ENCODE measurements at places on chromosomes 3 and 15.

DNA sequence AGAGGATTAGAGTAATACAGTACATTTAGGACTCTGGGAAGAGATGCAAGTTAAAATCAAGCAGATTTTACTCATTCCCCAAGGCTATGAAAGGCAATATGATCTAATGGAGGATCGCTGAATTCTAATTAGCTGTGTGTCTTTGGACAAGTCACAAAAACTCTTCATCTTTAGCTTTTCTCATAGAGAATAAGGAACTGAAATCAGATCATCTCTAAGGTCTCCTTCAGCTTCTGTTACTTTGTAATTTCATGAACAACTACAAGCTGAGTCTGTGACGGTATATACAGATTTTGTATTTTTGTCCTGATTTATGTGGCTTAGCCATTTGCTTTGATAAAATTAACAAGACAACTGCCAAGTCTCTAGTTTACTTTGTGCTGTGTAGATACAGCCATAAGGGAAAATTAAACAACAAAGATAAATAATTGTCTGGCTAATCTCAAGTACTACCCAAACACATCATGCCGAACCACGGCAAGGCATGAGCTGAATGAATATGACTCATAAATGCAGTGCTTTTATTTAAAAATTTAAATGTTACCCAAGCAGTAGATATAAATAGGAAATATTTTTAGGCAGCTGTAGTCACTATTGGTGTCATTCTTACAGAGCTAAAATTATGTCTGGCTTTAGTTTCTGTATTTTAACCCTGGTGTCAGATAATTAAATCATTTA lies 81.5 kb downstream of the GAP43 start:
- no peak for DNase-seq

DNA sequence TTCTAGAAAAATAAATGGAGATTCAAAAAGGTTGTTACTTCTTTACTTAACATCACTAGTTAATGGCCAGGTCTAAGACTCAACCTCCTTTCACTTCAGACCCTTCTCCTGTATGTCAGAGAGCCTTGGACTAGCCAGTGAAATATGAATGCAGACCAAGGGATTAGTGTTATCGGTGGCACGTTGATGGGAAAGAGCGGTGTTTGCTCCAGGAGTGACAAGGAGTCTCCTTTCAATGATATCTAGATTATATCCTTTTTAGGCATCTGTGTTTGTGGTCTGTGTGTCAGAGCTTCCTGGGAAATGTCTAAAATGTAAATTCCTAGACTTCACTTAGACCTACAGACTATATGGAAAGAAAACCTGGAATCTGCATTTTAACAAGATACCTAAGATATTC lies 658.0 kb upstream of the KCNMB2 start:
- no peak for DNase-seq

- DNase-seq: no peak
Measured at GRCh38 chr15:47820747-47821319, 103.5 kb downstream of the SEMA6D start.

GRCh38 chr3:136247436-136247835 lies 2.7 kb upstream of the PCCB start:
- no peak for DNase-seq

- peak; percentile 46 for DNase-seq
Measured at GRCh38 chr15:90677807-90678790, 39.0 kb upstream of the BLM start.

GRCh38 chr3:87413814-87414213 lies 137.4 kb upstream of the POU1F1 start:
- DNase-seq: no peak

DNA sequence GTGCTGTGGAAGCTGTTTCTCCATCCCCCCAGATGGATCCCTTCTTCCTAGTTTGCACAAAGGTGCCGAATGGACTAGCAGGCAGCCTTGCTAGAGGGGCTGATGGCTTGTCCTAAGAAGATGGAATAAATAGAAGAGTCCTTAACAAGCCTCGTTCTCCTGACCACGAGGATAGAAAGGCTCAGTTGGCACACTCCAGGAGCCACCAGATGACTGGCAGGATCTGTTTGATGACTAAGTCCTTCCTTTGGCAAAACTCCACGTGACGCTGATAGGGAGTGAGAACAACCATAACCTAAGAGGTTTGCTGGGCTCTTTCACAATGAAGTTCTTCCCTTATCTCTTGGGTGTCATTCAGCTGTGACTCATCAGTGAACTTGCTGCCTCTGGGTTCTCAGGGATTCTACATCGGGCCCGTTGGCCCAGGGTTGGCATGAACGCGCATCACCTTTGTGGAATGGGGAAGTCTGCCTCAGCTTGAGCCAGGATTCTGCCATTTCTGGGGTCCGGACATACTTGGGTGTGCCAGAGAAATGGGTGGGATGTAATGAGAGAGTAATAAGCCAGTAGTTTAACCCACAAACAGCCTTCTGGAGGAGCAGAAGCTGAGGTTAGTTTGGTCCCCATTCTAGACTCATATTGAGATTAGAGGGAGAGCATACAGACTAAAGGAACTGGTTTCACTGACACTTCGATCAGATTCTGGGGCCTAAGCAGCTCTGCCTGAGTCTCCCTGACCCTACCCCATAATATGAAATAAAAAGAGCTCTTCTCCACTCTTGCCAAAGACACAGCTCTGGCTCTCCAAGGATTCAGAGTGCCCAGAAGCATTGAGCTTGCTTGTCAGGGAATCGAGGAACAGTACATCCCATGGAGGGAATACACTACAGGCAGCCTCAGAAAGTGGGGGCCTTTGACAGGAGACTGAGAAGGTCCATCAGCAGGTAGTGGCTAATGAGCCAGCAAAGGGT lies 2.0 kb upstream of the MELTF start:
- DNase-seq: peak; percentile 20

- DNase-seq: no peak
Measured at GRCh38 chr3:122265957-122266356, 59.1 kb upstream of the CSTA start.

GRCh38 chr15:45522328-45523165 lies at the start of gene SLC30A4:
TSS of gene SLC30A4 (minus strand) at chr15:45522755. CDS start at chr15:45522354, 401 bp downstream.
- peak; percentile 76 for DNase-seq

GRCh38 chr3:108301695-108302404 lies 5.5 kb downstream of the HHLA2 start:
- DNase-seq: peak; percentile 13

DNA sequence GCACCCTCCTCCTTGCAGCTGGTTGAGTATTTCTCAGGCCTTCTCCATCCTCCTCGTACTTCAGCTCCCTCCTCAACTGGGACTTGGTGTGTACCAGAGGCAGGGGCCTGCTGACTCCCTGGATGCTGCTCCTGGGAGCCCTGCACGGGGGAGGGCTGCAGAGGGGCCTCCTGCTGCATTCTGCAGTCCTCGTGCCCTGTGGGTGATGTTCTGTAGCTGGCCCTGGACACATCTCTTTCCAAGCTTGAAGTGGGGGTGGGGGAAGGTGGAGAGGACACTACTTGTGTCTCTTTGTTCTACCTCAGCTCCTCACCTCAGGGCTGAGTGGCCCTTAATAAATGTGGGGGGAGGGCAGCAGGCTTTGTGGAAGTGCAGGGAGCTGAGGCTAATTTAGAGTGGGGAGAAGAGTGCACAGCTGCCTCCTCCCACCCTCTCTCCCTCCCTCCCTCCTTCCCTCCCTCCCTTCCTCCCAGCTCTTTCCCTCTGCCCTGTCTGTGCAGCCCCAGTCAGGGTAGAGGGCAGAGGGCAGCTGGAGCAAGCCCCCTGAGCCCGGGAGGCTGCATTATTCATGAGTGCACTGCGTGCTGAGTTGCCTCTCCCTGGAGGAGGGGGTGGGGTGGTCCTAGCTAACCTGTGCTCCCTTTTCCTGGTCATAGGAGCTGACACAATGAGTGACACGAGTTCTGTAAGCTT lies 3.7 kb upstream of the GRM2 start:
- DNase-seq: no peak

DNA sequence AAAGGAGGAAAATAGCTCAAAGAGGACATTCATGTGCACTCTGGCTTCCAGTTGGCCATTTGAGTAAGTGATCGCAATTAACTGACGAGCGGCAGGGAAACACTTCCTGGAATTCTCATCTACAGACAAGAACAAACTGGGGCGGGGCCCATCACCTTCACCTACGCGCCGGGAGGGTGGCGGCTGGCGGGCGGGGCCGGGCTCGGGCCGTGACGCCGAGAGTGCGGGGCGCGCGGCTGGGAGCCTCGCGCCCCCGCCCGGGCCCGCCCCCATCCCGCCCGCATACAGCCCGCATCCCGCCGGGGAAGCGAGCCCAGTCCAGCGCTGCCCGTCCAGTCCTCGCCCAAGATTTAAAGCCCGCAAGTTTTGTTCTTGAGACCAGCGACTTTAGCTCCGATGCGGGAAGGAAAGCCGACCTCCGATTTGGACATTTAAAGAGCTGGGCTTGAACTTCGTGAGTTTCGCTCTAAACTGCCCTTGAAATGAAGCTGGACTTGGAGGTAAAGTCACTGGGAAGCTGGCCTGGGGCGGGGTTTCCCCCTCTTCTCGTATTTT lies at the start of gene B3GNT5:
Gene B3GNT5, plus strand, starts transcription at position 281 of the 555 bp plus-strand sequence. CDS start 16,546 bp downstream, outside the sequence.
- peak; percentile 27 for DNase-seq

DNA sequence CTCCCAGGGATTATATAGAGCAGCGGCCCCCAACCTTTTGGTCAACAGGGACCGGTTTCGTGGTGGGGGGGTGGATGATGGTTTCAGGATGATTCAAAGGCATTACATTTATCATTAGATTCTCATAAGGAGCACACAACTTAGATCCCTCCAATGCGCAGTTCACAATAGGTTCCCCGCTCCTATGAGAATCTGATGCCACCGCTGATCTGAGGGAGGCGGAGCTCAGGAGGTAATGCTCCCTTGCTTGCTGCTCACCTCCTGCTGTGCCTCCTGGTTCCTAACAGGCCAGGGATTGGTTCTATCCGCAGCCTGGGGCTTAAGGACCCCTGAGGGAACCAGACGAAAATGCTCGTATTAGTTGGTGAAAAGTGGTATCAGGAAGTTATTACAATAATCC lies 1.3 kb upstream of the HACD2 start:
- peak; percentile 34 for DNase-seq

DNA sequence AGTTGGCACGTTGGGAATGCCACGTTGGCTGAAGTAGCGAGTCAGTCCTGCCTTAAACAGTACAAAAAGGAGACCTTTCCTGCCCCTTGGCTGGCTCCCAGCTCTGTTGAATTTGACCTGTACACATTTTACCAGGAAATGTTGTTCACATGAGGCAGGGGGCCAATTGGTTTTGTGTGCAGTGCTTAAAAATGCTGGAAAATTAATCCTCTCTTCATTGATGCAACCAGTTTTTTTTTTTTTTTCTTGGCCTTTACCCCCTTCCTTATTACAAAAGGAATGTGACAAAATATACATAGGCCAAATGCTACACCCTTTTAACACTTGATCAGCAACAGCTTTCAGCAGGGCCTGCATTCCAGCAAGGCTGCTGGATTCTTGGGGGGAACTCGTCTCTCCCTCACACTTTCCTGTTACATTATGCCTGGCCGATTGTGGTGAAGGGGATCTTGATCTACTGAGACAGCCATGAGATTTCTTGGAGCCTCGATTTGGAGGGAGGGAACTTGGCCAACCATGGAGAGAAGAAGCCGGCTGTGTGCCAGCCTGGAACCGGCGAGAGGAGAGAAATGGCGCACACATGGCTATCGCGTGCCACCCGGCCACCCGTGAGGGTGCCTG lies 93.1 kb downstream of the DNASE1L3 start:
- no peak for DNase-seq

- DNase-seq: no peak
Measured at GRCh38 chr3:127403795-127404194, 115.9 kb upstream of the PRR20G start.

- DNase-seq: no peak
Measured at GRCh38 chr3:153115326-153115725, 46.7 kb upstream of the RAP2B start.

DNA sequence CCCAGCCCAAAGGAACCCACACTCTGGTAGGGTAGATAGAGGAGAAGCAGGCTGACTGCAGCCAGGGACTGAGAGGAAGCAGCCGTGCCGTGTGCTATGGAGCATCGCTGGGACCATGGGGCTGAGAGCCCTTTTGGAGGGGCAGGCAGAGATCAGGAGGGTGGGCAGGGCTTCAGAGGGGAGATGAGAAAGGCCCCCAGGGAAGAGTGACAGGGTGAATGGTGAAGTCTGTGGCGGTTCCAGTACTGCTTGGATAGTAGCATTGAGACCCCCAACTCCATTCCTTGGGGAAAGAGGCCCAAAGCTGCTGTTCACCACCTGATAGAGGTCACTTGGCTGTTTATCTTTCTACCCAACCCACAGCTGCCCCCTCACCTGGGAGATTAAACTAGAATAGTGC lies 80.0 kb upstream of the MRPS22 start:
- DNase-seq: no peak

- peak; percentile 17 for DNase-seq
Measured at GRCh38 chr3:127970966-127971592, 56.0 kb downstream of the KBTBD12 start.

- no peak for DNase-seq
Measured at GRCh38 chr15:76105391-76105790, 45.6 kb downstream of the TMEM266 start.

DNA sequence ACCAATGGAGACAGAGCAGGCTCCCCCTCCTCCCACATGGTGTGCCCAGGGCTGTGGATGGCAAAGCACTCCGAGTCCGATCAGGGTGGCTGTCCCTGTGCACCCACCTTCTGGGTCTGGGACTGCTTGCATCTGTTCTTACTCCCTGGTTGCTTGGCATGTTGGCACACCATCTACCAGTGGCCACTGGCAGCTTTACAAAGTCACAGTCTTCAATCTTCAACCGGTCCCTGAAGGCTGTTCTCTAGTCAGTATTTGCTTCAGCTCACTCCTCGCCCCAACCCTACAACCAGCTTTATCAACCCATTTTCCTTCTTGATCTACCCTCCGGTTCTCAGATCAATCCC lies 14.8 kb downstream of the HOMER2 start:
- DNase-seq: no peak

DNA sequence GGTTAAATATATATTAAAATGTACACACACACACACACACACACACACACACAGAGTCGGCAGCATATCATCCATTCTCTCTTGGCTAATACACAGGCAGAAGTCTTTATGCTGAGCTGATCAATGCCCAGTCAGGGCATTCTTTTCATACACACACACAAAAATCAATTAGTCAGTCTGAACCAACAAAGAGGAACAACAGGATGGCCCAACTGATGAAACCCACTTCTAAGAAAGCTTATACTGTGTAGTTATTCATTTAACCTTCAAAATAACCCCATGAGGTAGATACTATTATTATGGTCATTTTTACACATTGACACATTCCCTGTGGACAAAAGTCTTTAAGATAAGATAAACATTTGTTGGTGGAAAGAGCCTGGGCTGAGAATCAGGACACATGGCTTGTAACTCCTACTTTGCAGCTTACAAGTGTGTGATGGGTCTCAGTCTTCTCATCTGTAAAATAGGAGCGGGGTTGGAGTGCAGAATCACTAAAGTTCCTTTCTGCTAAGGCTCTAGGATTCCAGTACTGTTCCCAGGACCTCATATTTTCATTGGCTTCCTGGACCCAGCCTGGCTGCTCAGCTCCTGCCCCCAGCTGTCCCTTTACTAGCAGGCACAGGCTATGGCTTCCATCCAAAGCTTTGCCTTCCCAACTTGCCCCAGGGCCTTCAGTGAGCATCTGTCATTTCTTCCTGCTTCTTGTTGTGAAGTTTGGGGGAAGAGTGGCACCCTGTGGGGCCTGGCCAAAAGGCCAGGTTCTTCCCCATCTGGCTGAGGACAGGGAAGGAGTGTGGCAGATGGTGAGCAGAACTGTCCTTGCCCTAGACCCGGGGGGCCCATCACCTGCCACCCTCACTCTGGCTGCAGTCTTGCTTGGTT lies 27.2 kb upstream of the GLCE start:
- DNase-seq: no peak

GRCh38 chr3:178388473-178388872 lies 147.8 kb upstream of the KCNMB2 start:
- DNase-seq: no peak
